ENCODE measurements at places on chromosomes 3 and 15. TPM values are rescaled to one million over a fixed set of nuclear protein-coding genes. Genes with fewer than 3 reads are reported as not detected.

- DNase-seq: no peak
- H3K4me1 ChIP-seq: 0 out of 2 replicates have a peak, but pooled peaks cover 3% of the 10 kb centered on the region
- H3K27ac ChIP-seq: no peak overlapping the region
- no peaks in the 10 kb centered on the region for H3K27me3 ChIP-seq
Measured at GRCh38 chr3:194379651-194380050, 10.1 kb upstream of the LRRC15 start.

DNA sequence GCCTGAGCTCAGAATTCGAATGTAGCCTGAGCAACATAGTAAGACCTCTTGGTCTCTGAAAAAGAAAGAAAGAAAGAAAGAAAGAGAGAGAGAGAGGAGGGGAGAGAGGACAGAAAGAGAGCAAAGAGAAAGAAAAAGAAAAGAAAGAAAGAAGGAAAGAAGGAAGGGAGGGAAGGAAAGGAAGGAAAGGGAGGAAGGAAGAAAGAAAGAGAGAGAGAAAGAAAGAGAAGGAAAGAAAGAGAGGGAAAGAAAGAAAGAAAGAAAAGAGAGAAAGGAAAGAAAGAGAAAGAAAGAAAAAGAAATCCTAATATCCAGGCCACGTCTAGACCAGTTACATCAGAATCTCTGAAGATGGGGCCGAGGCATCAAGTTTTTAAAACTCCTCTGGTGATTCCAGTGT lies 50.7 kb downstream of the PPM1L start:
- H3K4me1 ChIP-seq: no peaks in the 10 kb centered on the region
- H3K27ac ChIP-seq: no peak overlapping the region
- no peaks in the 10 kb centered on the region for H3K27me3 ChIP-seq
- no peaks in the 10 kb centered on the region for H3K36me3 ChIP-seq
- H3K4me3 ChIP-seq: no peak overlapping the region

- no peaks in the 10 kb centered on the region for H3K27me3 ChIP-seq
- no peaks in the 10 kb centered on the region for H3K36me3 ChIP-seq
- H3K4me3 ChIP-seq: no peak overlapping the region
- peaks cover 27% of the 10 kb centered on the region for H3K4me1 ChIP-seq
Measured at GRCh38 chr15:78205337-78205736, 29.0 kb downstream of the ACSBG1 start.

GRCh38 chr3:173733029-173733652 lies 335.6 kb downstream of the NLGN1 start:
- no peaks in the 10 kb centered on the region for H3K4me1 ChIP-seq
- DNase-seq: peak; percentile 49
- no peak overlapping the region for H3K27ac ChIP-seq

DNA sequence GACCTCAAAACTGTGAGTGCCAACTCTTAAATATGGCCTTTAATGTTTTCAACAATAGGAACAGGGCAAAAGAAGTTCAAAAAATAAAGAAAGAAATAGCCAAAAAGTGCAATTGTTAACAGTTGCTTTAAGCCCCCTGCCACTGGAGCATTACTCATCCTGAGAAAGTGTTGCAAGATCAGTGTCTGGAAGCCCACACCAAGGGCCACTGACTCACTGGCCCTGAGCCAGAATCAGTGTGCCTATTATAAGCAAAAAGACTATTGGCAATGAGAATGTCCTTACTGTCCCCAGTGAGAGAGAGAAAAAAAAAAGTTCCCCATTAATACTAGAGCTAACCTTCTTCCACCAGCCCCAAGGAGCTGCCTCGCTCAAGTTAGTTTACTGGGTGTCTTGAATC lies 480.1 kb upstream of the ZNF385D start:
- H3K27ac ChIP-seq: no peak overlapping the region
- H3K36me3 ChIP-seq: no peaks in the 10 kb centered on the region
- no peaks in the 10 kb centered on the region for H3K27me3 ChIP-seq
- no peaks in the 10 kb centered on the region for H3K4me1 ChIP-seq
- no peak overlapping the region for H3K4me3 ChIP-seq
- peak; percentile 19 for DNase-seq

The LSMEM2 gene
- not detected for total RNA-seq

The DOCK3 gene
- total RNA-seq: under 0.01 TPM

The ROPN1B gene
- total RNA-seq: 0.18 TPM

Measured in PC-3 (cell line).